ENCODE measurements at places on chromosomes 16 and 17.

DNA sequence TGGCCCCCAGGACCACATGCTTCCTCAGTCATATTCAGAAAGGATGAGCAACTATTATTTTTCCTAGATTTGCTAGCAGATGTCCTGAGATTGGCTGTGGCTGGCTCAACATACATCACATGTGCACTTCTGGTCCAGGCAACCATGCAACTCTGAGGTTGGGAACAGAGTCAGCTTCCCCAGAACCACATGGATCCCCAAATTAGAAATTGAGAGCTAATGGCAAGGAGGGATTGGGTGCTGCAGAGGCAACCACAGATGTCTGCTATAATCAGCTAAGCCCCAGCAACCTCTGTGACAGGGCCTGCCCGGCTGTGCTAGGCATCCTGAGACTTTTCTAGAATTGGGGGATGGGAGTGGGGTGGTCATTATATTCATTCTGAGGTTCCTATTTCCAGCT, 33.8 kb upstream of the CLEC18A start:
- no peak for DNase-seq

DNA sequence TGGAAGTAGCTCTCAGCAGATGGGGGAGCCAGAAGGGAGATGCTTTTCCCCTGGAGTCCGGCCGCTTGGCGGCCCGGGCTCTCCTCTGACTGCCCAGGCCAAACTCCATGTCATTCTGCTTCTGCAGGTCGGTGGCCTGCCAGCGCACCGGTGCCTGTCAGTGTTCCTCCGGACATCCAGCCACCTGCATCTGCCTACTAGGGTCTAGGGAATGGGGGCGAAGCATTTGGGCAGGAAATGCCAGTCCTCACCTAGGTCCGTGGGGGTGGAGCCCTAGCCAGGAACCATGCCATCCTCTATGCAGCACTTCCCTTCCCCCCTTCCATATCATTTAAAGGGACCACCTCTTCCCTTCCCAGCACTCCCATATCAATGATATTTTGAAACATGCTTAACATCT, 34.2 kb downstream of the GJC1 start:
- DNase-seq = no peak

DNA sequence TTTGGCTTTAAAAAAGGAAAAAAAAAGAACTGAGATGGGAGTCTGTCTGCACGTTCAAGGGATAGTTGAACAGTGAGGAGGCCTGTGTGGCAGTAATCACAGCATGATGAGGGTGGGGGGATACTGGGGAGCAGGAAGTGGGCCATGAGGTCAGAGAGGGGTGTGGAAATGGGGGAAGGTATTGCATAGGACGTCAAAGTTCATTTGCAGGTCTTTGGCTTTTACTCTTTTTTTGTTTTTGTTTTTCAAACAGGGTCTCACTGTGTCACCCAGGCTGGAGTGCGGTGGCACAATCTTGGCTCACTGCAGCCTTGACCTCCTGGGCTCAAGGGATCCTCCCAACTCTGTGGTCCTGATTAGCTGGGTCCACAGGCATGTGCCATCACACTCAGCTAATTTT, 19.0 kb downstream of the WWP2 start:
- no peak for DNase-seq

DNA sequence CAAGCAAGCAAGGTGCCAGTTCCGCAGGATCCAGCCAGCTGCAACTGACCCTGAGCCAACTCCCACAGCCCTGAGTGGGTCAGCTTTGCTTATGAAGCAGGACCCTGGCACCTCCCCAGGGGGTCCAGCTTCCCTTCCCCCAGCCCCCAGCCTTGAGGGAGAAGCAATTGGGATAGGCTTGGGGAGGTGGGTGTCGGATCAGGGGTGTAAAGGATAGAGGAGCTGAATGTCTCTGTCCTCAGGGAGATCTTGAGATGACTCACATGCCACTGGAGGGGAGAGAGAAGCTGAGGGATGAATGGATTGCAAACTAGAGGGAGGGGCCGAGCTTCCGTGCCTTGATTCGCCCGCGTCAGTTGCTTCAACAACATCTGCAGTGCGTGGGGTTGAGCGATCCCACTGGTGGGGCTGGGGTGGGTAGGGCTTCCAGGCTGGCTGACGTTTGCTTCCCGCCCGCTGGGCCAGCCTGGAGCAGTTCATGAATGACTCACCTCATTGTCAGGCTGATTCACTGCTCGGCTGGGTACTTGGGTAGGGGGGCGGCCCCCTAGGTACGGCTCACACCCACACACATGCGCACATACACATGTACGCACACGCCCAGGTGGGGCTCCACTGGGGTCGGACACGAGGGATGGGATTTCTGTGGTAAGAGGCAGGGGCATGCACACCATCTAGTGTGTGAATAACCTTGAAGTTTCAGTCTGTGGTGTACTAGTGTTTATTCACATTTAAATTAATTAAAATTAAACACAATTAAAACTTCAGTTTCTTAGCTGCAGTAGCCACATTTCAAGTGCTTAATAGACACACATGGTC, 3.6 kb upstream of the HROB start:
- DNase-seq = peak; percentile 54

DNA sequence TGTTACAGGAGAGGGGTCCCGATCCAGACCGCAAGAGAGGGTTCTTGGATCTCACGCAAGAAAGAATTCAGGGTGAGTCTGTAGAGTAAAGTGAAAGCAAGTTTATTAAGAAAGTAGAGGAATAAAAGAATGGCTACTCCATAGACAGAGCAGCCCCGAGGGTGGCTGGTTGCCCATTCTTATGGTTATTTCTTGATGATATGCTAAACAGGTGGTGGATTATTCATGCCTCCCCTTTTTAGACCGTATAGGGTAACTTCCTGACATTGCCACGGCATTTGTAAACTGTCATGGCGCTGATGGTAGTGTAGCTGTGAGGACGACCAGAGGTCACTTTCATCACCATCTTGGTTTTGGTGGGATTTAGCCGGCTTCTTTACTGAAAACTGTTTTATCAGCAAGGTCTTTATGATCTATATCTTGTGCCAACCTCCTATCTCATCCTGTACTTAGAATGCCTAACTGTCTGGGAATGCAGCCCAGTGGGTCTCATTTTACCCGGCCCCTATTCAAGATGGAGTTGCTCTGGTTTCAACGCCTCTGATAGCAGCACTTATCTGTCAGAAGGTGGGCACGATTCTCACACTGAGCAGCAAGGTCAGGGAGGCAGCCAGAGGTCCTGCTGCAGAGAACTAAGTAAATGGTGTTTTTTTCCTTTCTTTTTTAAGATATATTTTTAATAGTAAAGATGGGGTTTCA, 26.5 kb upstream of the XYLT2 start:
- DNase-seq = no peak

- DNase-seq = no peak
Measured at GRCh38 chr16:73350707-73351452, 303.0 kb upstream of the ZFHX3 start.

- DNase-seq = no peak
Measured at GRCh38 chr17:83155128-83156121, 76.0 kb downstream of the METRNL start.

DNA sequence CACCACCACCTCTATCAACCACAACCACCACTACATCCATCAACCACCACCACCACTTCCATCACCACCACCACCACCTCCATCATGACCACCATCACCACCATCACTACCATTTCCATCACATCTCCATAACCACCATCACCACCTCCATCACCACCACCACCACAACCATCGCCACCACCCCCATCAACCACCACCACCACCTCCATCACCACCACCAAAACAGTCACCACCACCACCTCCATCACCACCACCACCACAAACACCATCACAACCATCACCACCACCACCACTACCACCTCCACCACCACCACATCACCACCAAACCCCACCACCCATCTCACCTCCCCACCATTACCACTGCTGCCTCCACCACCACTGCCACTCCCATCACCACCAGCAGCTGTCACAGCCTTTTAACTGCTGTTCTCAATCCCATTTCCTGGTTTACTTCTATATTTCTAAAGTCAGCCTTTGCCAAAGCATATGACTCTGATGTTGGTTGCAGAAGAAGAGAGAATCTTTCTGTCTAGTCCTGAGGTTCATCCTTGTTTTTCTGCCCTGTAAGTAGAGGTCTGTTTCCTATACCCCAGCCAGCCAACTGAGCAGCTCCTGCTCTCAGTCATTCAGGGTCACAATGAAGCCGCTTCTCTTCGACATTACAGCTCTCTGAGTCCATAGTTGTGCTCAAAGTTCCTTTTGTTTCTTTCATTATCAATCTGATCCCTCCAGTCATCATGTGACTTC, 14.0 kb downstream of the MARCHF10 start:
- no peak for DNase-seq

GRCh38 chr17:27991462-27991993, 50.9 kb upstream of the NLK start:
- no peak for DNase-seq

- no peak for DNase-seq
Measured at GRCh38 chr16:30778549-30779244, 8.3 kb downstream of the ZNF629 start.

GRCh38 chr16:74652249-74652648, 14.4 kb downstream of the RFWD3 start:
- DNase-seq = no peak

- DNase-seq = no peak
Measured at GRCh38 chr17:12940699-12941098, 77.1 kb downstream of the ELAC2 start.

- DNase-seq = no peak
Measured at GRCh38 chr16:17282247-17282646, 188.5 kb downstream of the XYLT1 start.

GRCh38 chr16:85393674-85394451, 219.3 kb upstream of the GSE1 start:
- peak; percentile 52 for DNase-seq

DNA sequence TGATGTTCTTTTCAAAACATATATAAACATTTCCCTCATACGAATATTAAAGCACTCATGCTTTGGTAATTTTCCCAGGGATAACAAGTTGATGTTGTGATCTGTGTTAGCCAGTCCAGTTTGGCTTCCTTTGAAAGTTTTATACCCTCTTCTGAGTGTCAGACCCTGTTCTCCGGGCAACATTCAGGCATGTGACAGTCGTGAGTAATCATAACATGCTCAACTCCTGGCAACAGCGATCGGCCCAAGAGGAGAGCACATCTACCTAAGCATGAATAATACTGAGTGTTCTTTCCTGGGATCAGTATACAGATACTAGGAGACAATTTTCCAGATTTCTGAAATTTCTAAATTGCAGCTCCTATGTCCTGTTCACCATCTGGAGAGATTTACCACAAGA, 1086.4 kb downstream of the CDH8 start:
- no peak for DNase-seq

GRCh38 chr16:8537691-8538342, 52.5 kb downstream of the TMEM114 start:
- DNase-seq = no peak

GRCh38 chr16:1026784-1027500, 45.4 kb downstream of the SOX8 start:
- DNase-seq = no peak

DNA sequence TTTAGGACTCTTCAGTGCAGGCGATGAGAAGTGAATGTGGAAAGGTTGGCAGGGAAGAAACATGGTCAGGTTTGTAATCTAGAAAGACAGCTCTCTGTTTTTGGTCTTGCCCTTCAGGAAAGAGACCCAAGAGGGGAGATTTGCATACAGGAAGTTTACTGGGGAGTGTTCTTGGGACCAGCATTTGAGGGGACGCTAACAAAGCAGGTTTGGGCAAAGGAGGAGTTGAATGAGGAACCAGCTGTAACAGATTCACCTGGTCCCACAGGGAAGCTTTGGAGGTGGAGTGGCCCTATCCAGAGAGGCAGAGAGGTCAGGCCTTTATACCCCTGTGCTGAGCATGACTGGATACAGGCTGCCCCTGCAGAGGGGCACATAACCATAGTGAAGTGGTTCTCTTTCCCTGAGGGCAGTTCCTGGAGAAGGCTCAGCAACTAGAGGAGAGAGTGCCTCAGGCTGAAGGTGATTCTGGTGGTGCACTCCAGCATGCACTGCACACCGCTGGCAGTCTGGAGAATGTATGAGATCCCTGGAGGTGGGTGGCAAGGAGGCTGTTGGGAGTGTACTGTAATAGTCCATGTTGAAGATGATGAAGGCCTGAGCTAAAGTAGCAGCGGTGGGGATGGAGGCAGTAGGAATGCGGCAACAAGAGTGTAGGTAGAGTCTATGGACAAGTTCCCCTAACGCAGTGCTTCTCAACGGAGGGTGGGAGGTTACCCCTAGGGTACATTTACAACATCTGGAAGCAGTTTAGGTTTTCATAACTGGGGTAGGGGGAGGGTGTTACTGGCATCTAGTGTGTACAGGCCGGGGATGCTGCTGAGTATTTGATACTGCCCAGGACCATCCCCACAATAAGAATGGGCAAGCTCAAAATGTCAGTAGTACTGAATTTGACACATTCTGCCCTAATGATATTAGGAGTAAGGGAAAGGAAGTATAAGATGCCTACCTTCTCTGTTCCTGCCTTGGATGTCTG, 37.2 kb downstream of the MAP2K6 start:
- DNase-seq = no peak

DNA sequence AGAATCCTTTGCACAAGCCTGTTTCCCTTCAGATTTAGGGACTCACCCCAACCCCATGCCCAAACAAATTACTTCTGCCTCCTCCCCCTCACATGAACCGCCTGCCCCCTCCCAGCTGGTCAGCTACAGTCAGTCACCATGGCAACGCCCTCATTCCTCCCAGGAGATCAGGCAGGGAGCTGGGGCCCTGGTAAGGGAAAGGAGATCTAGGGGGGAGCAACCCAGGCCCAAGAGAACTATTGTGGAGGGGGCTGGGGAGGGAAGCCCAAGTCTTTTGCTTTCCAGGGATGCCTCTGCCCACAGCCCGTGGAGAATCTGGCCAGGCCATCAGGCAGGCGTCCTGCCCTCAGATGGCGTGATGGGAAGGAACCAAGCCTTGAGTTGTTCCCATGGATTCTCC, 2.8 kb downstream of the FAM171A2 start:
- DNase-seq = no peak

GRCh38 chr17:6669479-6670212, 18.1 kb downstream of the C17orf100 start:
- no peak for DNase-seq

- no peak for DNase-seq
Measured at GRCh38 chr17:81379523-81379942, 15.7 kb upstream of the BAHCC1 start.

DNA sequence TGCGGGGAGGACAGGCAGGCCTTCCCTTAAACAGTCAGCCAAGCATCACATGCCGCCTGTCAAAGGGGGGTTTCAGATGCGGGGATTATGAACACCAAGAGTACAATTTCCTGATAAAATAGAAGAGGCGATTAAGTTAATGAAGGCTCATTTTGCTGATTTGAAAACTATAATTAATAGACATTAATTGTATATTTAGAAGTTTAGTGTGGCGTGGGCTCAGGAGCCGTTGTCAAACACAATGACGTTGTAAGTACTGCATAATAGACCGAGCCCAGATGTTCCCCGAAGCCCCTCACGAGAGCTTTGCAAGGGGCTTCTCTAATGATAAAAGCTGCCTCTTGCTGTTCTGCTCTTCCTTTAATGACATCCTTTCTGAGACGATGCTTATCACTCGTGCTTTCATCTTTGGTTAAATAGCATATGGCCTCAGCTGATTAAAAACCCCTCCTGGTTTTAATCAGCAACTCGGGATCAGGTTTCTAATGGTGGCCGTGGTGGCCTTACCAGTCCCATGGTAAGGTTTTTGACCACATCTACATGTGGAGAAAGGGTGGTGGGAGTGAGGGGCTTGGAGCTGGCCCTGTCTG, 28.2 kb downstream of the SNX20 start:
- no peak for DNase-seq

All from stimulated activated CD8-positive, alpha-beta memory T cell treated with anti-CD3 and anti-CD28 coated beads, Interleukin-4, amount 100 ng/mL, for 4 hours (primary cell).